ENCODE measurements at places on chromosomes 7 and 10.

DNA sequence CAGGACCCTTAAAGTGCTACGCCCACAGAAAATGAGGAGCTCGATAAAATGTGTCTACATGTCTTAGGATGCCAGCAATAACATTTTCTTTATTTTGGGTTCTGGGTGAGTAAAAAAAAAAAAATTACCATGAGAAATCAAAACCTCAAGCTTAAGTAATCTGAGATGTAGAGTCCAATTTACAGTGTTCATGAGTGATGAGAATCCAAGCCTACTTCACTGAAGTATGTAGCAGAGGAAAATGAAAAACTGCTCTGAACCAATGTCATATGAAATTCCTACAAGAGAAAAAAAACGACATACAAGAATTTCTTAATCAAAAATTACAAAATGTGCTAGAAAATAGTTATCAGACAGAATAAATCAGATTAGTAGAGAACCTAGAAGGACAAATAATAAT, 274.4 kb downstream of the HTR7 start:
- no peak for DNase-seq

- DNase-seq: no peak
Measured at GRCh38 chr7:116166156-116166555, 44.2 kb upstream of the TES start.

DNA sequence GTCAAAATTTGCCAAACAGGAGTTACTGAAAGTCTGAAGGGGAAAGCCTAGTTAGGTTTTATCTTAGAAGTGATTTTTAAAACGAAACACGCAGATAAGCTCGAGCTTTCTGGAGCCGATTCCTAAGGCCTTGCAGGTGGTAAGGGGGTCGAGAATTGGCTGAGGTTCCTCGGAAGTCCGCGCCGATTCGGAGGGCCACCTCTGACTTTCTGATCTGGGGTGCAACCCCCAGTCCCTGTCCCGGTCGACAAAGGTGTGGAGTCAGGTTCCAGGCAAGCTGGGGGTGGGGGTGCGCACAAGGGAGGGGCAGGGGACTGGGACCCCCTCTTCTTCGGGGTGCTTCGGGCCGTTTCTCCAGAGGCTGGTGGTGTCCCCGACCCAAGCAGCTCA, 701 bp upstream of the CUL1 start:
- DNase-seq: no peak

GRCh38 chr10:77905781-77906180, 20.8 kb downstream of the DLG5 start:
- DNase-seq: no peak

DNA sequence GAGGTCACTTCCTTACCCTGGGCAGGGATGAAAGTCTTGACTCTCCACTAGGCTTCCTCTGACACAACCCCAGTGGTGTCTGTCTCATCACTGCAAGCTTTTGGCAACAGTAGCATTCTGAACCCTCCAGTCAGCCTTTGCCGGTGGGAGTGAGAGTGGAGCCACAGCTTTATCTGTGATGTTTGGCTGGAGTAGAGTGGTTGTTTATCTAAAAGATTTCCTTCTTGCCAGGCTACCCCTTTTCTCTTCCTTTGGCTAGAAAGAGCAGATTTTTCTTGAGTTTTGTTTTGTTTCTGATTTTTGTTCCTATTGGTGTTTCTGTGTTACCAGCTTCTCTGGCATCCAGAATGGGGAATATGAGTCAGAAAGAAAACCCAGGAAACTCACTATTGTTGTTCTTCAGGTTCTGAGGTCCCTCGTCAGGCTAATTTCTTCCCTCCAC, 98.9 kb upstream of the KIF5B start:
- DNase-seq: no peak

- no peak for DNase-seq
Measured at GRCh38 chr7:139992353-139993044, 70.3 kb downstream of the PARP12 start.

DNA sequence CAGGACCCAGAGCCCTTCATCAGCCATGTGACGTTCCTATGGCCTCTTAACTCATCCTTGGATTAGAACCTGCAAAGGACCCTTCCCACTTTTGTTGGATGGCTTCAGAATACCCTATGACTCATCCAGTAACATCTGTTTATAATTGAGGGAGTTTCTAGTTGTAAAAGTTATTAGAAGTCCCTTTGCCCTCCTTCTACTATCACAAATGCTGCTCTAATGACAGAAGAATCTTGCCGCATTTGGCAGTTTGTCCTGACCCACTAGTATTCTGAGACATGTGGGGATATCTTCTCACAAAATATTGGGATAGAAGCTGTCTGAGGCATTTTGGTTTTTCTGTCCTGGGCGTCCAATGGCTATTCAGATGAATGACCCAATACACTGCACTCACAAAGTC, 251.8 kb upstream of the TMEM72 start:
- no peak for DNase-seq

GRCh38 chr7:70808876-70809275, 323.1 kb upstream of the GALNT17 start:
- DNase-seq: no peak

GRCh38 chr7:111933609-111934008, 272.6 kb downstream of the DOCK4 start:
- DNase-seq: no peak

DNA sequence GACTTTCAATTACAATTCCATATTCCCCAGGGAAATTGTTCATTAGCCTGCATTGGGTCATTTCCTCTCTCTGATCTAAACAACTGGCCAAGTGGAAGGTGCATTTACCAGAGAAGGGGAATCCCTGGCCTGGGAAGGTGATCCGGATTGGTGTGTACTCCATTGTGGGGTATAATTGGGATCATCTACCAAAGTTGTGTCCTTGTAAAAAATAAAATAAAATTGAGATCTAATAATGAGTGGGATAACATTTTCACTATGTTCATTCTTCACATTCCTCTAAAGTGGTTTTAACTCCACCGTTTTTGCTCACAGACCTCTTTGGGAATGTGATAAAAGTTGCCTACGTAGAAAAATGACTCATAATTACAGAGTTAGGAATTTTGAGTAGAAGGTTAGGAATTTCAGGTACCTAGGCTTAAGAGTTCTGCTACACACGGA, 22.8 kb downstream of the ARL5B start:
- DNase-seq: no peak

DNA sequence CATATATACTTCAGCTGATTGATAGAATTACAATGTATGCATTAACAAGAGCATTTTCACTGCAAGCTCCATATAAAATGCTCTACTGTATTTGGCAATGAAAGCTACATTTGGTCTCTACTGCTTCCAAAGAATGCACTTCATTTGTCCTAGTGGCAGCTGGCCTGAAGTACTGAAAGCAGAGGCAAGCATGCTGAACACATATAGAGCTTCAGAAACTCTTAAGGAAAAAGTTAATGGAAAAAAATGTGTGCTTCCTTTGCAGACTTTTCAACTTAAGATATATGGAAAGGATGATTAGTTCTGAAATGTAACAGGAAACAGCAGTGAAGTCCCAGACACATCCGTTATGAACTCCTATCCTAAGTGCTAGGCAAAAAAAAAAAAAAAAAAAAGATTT, 537.1 kb upstream of the POM121L12 start:
- no peak for DNase-seq

GRCh38 chr10:74244097-74244685, 93.2 kb downstream of the ADK start:
- peak; percentile 60 for DNase-seq

All from hematopoietic multipotent progenitor cell treated with erythropoietin and hydrocortisone succinate and interleukin-3 and kit ligand, for 15 days (in vitro differentiated cells).